CD4-positive, alpha-beta T cell (primary cell): ENCODE measurements at places on chromosomes 11 and 22. TPM values are rescaled to one million over a fixed set of nuclear protein-coding genes. Genes with fewer than 3 reads are reported as not detected.

Gene AIFM3
- total RNA-seq, result 0.41 TPM

Gene SPON1
- 2.1 TPM for total RNA-seq

Gene SLC22A8
- not detected for total RNA-seq

Gene OR4C46
- total RNA-seq, result not detected

Gene CEP57
- 43.5 TPM for total RNA-seq

Gene ACTN3
- 0.14 TPM for total RNA-seq

Gene OR8H1
- not detected for total RNA-seq

Gene IL10RA
- total RNA-seq, result 193 TPM

Gene IL17REL
- total RNA-seq, result not detected

Gene TEAD1
- 0.11 TPM for total RNA-seq
